NCI-H187 (cell line): ENCODE measurements at places on chromosomes 16 and 17.

GRCh38 chr17:5873781-5874180 is 196.4 kb upstream of the WSCD1 start:
- DNase-seq, result no peak

DNA sequence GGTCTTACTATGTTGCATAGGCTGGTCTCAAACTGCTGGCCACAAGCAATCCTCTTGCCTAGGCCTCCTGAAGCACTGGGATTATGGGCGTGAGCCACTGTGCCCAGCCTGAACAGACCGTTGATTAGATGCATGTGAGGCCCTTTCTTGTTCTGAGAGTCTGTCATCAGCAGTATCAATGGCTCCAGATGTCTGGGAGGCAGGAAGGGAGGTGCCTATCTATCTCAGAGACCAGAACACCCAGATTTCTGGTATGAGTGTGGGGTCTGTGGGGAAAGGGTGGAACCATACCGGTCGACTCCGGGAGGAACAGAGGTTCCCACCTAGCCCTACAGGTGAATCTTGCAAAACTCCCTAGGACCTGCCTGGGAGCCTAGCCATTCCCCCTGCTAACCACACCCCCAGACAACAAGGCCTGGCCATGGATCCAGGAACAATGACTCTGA is 71.7 kb downstream of the PRKCB start:
- no peak for DNase-seq

- no peak for DNase-seq
These were observed 224.5 kb downstream of the ZNF423 start for GRCh38 chr16:49631187-49632041.

DNA sequence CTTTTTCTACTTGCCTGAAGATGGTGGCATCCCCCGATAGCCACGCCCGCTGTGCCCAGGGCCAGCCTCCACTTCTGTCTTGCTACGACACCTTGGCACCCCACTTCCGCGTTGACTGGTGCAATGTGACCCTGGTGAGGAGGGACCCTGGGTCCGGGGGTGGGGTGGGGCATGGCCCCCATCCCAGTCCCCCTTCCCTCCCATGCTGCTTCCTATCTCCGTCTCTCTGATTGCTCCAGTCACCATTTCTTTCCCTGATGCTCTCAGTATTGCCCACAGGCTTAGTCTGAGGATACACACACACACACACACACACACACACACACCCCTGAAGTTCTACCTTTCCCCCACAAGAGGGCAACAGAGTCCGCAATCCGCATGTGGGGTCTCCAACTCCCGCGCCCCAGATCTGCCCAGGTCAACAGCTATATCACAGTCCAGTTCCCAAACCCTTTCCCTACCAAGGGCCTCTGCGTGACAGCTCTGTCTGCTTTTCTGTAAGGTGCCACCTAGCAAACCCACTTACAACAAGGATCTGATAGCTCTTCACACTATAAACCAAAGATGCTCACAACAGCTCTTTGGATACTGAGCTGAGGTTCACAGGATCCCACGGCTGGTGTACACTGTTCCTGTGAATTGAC is 3.4 kb downstream of the SGCA start:
- DNase-seq, result no peak

GRCh38 chr17:78111727-78112517 is 16.6 kb downstream of the TMC6 start:
- no peak for DNase-seq

GRCh38 chr17:41593306-41593981 is 6.7 kb upstream of the KRT14 start:
- DNase-seq, result no peak

- DNase-seq, result no peak
These were observed 2.8 kb downstream of the IRX5 start for GRCh38 chr16:54933281-54934011.

DNA sequence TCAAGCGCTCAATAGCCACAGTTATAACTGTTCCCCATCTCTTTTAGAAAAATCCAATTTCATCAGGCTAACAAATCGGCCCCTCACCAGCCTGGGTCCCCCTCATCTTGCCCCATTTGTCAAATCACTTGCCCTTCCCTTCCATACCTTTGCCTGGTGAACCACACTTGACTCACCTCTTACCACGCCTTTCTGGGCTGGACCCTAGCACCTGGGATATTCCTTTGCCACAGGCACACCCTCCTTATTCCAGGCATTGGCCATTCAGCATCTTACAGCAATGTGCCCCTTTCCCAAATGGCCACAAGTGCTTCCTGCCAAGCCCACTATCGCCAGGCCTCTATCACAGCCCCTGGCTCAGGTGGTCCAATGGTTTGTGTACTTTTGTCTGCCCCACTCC is 14.9 kb downstream of the CMTM4 start:
- no peak for DNase-seq

DNA sequence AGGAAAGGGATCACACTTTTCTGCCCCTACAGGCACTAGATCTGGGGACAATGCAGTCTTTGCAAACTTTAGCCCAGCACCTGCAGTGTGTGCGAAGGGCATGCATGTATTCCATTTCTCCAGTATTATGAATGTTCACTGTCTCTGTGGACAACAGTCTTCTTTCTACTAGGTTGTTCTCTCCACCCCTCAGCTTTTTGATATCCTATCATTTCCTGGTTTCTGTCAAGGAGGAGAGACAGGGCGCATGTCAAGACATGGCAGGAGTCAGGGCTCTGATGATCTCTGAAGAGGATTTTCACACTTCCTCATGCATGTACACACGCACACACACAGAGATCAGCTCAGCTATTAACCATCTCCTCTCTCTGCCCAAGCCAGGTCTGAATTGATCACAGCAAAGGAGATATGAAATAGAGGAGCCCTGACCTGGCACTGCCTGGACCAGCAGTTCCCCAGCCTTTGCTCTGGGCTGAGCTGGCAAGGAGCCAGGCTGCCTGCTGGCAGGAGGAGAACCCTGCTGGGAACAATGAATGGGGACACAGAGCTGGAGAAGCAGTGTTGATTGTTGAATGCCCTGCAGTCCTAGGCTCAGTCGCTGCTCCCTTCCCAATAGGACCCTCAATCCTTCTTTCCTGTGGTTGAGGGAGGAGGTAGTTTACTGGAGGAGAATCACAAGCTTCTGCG is 2.6 kb downstream of the GPR179 start:
- DNase-seq, result peak; percentile 82

DNA sequence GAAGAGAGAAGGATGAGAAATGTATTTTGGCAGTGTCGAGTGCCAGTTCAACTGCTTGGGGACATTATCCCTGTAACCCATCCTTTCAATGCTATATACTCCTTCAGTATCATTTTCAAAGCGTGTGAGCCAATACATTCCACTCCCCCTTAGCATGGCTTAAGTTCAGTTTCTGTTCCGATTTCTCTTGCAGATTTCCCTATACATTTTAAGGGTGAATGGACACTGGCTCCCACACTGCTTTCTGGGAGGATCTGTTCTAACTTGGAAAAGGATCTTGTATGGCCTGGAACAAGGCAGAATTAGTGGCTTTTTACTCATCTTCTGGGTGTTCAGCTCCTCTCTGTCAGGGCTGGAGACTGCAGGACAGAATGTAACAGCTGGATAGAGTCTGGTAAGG is 333.8 kb downstream of the HAPSTR1 start:
- DNase-seq, result no peak

DNA sequence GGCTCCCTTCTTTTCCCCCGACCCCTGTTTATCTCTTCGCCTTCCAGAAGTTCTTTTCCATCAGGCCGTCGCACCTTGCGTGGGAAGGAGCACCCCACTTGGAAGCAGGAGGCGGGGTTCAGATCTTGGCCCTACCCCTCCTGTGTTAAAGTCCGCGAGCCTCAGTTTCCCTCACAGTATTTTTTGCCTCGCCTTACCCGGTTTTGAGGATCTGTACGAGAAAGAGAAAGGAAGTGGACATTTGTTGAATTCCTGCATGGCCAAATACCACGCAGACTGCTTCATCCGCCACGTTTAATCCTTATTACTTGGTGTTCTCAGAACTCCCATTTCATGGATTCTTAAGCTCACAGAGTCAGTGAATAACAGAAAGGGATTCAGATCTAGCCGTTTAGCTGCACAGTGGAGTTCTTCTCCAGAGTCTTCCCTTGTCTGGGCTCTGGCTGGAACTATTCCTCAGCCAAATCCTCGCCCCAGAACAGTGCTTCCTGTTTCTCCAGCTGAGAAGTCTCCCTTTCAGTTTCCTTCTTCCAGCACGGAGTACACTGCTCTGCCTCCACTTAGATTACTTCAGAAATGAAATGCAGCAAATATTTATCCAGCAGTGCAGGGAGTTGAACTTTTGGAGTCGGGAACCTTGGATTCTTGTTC is 590 bp downstream of the TMEM219 start:
- no peak for DNase-seq

- no peak for DNase-seq
These were observed 8.3 kb downstream of the NKIRAS2 start for GRCh38 chr17:42027961-42028790.

GRCh38 chr16:9155871-9156270 is 64.4 kb downstream of the HAPSTR1 start:
- no peak for DNase-seq

- DNase-seq, result no peak
These were observed 19.1 kb downstream of the NOD2 start for GRCh38 chr16:50712560-50712898.

GRCh38 chr16:30876867-30877266 is 17.0 kb downstream of the BCL7C start:
- no peak for DNase-seq

DNA sequence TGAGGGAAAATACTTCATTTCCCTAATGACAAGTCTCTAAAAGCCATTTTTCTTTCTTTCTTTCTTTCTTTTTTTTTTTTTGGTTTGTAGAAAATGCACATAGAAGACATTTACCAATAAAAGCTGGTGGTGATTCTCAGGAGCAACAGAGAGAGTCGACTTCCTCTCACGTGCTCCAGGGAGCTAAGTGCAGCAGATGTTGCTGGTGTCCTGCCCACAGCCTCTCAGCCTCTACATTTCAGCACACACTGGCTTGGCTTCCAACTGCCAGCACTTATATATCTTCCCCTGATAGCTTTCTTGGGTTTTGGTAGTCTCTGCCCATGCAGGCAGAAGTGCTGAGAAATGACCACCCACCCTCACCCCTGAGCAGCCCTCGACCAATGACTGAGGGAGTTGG is 58.4 kb upstream of the MARCHF10 start:
- no peak for DNase-seq

GRCh38 chr16:9437115-9437514 is 345.7 kb downstream of the HAPSTR1 start:
- DNase-seq, result no peak

DNA sequence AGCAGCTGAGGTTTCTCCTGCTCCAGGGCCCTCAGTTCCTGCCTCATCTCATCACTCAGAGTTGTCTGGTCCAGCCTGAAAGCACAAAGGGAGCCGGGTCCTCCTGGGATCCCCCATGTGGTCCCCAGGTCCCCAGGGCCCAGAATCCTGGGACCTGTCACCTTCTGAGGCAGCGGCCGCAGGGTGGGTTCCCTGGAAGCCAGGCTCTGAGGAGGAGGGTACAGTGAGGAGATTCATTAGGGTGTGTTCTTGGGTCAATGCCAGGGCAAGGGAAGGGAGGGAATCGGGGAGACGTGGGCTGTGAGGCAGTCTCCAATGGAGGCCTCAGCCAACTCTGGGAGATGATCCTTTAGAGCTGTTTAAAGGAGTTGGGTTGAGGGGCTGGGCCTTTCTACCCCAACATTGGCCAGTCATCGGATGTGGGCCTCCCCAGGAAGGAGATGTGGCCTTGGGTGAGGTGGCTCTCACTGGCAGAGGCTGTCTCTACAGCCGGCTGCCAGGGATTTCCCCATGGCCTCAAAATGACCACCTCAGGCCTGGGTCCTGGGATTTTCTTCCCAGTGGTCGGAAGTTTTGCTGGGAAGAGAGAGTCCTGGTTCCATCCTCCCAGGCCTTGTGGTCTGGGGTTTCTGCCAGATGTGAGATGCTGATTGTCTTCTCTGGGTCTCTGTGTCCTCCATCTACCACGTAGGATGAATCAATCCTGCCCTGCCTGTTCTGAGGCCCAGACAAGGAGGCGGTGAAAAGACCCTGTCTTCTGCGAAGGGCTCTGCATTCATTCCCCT is 47.3 kb downstream of the NLRP1 start:
- DNase-seq, result no peak

- DNase-seq, result no peak
These were observed 219.8 kb downstream of the KATNIP start for GRCh38 chr16:27769561-27770255.

- no peak for DNase-seq
These were observed 3.1 kb downstream of the ITPRIPL2 start for GRCh38 chr16:19116711-19117449.

- no peak for DNase-seq
These were observed 41.7 kb downstream of the PIK3R5 start for GRCh38 chr17:8923762-8924161.

GRCh38 chr17:34709158-34709754 is 129.9 kb downstream of the TMEM132E start:
- no peak for DNase-seq

- no peak for DNase-seq
These were observed 475.1 kb downstream of the WWOX start for GRCh38 chr16:78574571-78574970.

GRCh38 chr16:57536306-57537193 is at the start of gene CCDC102A:
Gene CCDC102A (minus strand): TSS chr16:57536571. CDS start chr16:57529177, 7,394 bp downstream.
- no peak for DNase-seq

DNA sequence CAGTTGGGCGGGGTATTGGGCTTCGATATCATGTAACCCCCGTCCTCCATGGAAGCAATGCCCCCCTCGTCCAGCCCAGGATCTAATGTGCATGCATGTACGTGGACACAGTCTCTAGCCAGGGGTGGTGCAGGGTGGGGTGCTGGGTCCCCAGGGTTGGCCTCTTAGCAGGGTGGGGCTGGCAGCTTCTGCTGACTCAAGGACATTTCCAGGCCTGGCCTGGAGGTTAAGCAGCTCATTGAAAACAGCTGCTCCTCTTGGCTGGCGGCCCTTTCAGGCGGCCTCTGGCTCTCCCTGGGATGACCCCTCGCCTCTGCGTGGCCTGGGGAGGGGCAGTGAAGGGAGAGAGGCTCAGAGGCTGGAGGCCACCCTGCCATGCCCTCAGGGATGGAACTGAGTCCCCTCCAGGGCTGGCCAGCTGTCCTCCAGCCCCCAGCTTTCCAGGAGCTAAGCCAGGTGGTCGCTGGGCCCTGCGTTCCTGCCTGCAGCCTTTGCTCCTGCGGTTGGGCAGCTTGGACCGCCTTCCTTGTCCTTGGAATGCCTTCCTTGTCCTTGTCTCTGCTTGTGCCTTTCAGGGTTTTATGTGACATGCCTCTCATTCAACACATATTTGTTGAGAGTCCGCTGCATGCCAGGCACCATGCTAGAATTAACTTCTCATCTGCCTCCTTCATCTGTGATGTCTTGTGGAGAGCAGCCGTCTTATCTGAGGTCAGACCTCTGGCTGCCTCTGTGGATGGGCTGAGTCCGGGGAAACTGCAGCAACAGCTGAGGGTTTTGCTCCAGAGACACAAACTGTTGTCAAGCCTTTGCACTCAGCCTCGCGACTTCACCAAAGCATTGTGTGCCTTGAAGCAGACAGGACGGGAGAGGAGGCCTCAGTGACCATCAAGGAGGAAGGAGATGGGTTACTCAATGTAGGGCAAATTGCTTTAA is 26.6 kb downstream of the MRC2 start:
- DNase-seq, result no peak

GRCh38 chr17:78130437-78131101 is at the start of gene TMC8:
Gene TMC8 (plus strand): TSS chr17:78130771. CDS start chr17:78131589, 818 bp downstream.
- no peak for DNase-seq

GRCh38 chr17:46851029-46851741 is at the start of gene WNT9B:
Gene WNT9B (plus strand): TSS chr17:46851583. CDS start chr17:46851639, 56 bp downstream.
- peak; percentile 53 for DNase-seq
